ENCODE measurements at places on chromosomes 12 and 14.

DNA sequence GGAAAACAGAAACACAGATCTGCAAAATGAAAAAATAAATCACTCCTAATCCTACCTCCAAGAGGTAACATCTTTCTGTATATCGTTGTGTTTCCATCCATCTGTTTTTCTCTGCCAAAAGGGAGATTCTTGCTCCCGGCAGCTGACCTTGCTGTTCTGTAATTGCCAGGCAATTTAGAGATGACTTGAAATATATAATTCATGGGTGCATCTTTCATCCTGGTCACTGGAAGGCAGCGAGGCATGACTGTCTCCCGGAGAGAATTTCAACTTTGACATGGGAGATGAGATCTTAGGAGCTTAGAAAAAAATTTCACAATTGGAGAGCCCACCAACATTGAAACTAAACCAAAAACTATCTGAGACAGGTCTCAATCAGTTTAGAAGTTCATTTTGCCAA, 53.0 kb downstream of the WSCD2 start:
- no peak for DNase-seq

GRCh38 chr14:92540472-92541048, 27.0 kb downstream of the RIN3 start:
- DNase-seq, result no peak

- DNase-seq, result no peak
Measured at GRCh38 chr14:101428409-101428808, 132.9 kb upstream of the DIO3 start.

DNA sequence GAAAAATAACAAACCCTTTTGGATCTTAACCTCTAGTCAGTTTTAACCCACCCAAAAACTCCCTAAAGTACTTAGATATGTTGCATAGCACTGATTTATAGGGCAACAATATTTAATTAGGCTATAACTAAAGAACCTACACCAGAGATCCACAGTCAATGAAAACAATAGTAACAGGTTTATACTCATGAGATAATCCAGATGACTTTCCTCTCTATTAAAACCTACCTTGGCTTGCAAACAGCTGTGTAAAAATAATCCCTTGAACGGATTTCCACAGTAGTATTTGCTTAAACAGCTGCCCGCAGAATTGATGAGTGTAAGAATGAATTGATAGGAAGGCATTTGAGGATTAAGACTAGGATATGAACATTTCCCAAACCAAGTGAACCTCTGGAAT, 104.3 kb upstream of the PTPRR start:
- DNase-seq, result no peak

All from GM20000 (cell line).